Thyroid gland (tissue), 4 donors: ENCODE measurements at places on chromosomes 4 and X.
A peak's percentile ranks its signal among the peaks of the same experiment; 100 is the strongest.

- DNase-seq, result no peak
- H3K36me3 ChIP-seq, result no peaks in the 10 kb centered on the region
- no peaks in the 10 kb centered on the region for H3K4me1 ChIP-seq
- no peak overlapping the region for H3K4me3 ChIP-seq
- H3K27ac ChIP-seq, result no peak overlapping the region
- no peaks in the 10 kb centered on the region for H3K27me3 ChIP-seq
These were observed 115.0 kb upstream of the TLL1 start for GRCh38 chr4:165758086-165758485.

- no peak overlapping the region for H3K4me3 ChIP-seq
- no peak overlapping the region for H3K27ac ChIP-seq
- no peaks in the 10 kb centered on the region for H3K27me3 ChIP-seq
- DNase-seq, result no peak
These were observed 93.3 kb downstream of the NAA11 start for GRCh38 chr4:79232540-79232939.

GRCh38 chrX:153802513-153803045 is 8.1 kb downstream of the SSR4 start:
- no peaks in the 10 kb centered on the region for H3K27me3 ChIP-seq
- H3K4me1 ChIP-seq, result no peaks in the 10 kb centered on the region
- H3K4me3 ChIP-seq, result no peak overlapping the region

GRCh38 chr4:135123632-135124031 is 922.0 kb upstream of the PABPC4L start:
- no peak overlapping the region for H3K4me3 ChIP-seq
- no peaks in the 10 kb centered on the region for H3K36me3 ChIP-seq
- no peaks in the 10 kb centered on the region for H3K27me3 ChIP-seq
- H3K4me1 ChIP-seq, result no peaks in the 10 kb centered on the region

DNA sequence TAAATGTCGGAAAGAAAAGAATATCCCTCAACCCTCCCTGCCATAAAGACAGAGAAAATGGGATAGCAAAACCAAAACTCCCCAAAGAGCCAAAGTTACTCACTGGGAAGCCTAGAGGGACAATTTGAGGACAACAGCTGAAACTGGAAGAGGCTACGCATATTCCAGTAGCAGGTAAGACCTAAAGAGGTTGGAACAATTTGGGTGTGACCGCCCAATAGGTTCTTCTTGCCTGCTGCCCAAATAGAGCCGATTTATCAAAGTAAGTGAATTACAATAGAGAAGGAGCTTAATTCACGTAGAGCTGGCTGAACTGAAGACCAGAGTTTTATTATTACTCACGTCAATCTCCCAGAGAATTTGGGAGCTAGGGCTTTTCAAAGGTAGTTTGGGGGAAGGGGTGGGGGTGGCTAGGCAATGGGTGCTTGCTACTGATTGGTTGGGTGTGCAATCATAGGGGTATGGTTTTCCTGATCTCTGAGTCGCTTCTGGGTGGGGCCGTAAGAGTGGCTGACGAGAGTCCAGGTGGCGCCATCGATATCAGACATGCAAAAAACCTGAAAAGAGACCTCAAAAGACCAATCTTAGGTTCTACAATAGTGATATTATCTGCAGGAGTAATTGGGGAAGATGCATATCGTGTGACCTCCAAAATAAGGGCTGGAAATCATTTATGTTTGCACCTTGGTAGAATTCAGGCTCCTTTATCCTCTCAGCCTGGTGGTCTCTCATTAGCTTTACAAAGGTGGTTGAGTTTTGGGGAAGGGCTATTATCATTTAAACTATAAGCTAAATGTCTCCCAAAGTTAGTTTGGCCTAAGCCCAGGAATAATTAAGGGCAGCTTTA is 39.0 kb upstream of the SLC7A3 start:
- H3K4me1 ChIP-seq, result no peaks in the 10 kb centered on the region
- no peak for DNase-seq
- no peaks in the 10 kb centered on the region for H3K36me3 ChIP-seq
- no peaks in the 10 kb centered on the region for H3K27me3 ChIP-seq
- H3K4me3 ChIP-seq, result no peak overlapping the region
- no peak overlapping the region for H3K27ac ChIP-seq

- no peaks in the 10 kb centered on the region for H3K4me1 ChIP-seq
- no peaks in the 10 kb centered on the region for H3K27me3 ChIP-seq
- no peaks in the 10 kb centered on the region for H3K36me3 ChIP-seq
These were observed 9.6 kb upstream of the TMSB4X start for GRCh38 chrX:12965131-12965940.

- no peaks in the 10 kb centered on the region for H3K4me1 ChIP-seq
- no peaks in the 10 kb centered on the region for H3K27me3 ChIP-seq
- no peak for DNase-seq
- H3K27ac ChIP-seq, result no peak overlapping the region
- no peak overlapping the region for H3K4me3 ChIP-seq
These were observed 77.0 kb downstream of the LRP2BP start for GRCh38 chr4:185318679-185319078.

GRCh38 chrX:115533485-115533884 is 27.5 kb upstream of the PLS3 start:
- no peaks in the 10 kb centered on the region for H3K4me1 ChIP-seq
- no peak overlapping the region for H3K4me3 ChIP-seq
- no peaks in the 10 kb centered on the region for H3K27me3 ChIP-seq
- H3K27ac ChIP-seq, result peak overlapping the region; percentile 9
- H3K36me3 ChIP-seq, result no peaks in the 10 kb centered on the region

GRCh38 chrX:107154787-107155620 is 36.4 kb upstream of the RBM41 start:
- no peak overlapping the region for H3K4me3 ChIP-seq
- H3K4me1 ChIP-seq, result no peaks in the 10 kb centered on the region
- H3K27me3 ChIP-seq, result no peaks in the 10 kb centered on the region

DNA sequence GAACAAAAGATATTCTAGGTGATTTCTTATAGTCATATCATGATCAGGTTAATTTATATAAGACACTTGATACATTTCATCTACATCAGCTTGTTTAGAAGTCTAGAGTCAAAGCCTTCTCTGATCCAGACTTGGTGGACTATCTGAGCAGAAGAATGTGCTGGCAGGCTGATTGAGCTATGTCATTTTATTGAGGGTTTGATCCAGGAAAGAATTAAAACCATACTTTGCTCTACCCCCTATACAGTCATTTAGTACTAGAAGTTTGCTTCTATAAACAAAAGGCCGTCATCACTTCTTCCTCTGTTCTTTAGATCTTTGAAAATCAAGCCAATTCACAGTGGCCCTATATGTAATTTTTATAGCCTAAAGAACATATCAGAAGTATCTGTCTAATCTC is 173.1 kb upstream of the PITX2 start:
- no peaks in the 10 kb centered on the region for H3K27me3 ChIP-seq
- H3K4me3 ChIP-seq, result no peak overlapping the region
- DNase-seq, result no peak
- no peaks in the 10 kb centered on the region for H3K4me1 ChIP-seq
- no peaks in the 10 kb centered on the region for H3K36me3 ChIP-seq
- H3K27ac ChIP-seq, result no peak overlapping the region

DNA sequence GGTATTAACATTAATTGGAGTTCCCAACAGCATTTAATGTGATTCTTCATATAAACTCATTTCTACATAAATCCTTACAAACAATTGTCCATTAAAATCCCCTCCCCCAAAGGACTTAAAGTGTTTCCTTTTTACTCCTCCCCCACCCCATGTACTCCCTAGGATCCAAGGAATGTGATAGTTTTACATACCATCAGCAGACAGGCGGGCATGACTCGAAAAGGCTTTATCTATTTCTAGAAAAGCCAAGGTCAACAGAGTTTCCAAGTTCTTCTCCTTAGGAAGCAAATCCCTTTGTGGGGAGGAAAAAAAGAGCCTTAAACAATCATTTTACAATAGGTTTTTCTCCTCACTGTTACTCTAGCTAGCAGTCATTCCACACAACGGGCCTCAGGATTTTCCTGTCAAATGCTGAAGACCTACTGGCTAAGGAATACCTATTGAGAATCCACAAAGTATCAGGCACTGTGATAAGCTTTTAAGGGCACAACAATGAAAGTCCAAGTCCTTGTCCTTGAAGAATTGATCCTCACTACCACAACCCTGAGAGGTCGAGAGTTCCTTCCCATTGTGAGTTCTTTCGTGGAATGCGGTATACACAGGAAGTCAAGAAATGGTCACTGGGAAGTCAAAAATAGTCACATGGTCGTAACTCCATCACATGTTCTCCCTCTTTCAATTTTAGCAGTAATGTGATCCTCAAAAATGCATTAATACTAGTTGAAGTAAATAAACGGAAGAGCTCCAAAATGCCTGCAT is 7.2 kb downstream of the PPM1K start:
- no peak overlapping the region for H3K4me3 ChIP-seq
- no peak for DNase-seq
- no peak overlapping the region for H3K27ac ChIP-seq
- H3K4me1 ChIP-seq, result peaks cover 4% of the 10 kb centered on the region
- H3K27me3 ChIP-seq, result no peaks in the 10 kb centered on the region

- no peaks in the 10 kb centered on the region for H3K36me3 ChIP-seq
- H3K4me3 ChIP-seq, result no peak overlapping the region
- no peaks in the 10 kb centered on the region for H3K4me1 ChIP-seq
- DNase-seq, result no peak
- H3K27me3 ChIP-seq, result no peaks in the 10 kb centered on the region
These were observed 32.2 kb upstream of the PDLIM5 start for GRCh38 chr4:94419549-94419948.

DNA sequence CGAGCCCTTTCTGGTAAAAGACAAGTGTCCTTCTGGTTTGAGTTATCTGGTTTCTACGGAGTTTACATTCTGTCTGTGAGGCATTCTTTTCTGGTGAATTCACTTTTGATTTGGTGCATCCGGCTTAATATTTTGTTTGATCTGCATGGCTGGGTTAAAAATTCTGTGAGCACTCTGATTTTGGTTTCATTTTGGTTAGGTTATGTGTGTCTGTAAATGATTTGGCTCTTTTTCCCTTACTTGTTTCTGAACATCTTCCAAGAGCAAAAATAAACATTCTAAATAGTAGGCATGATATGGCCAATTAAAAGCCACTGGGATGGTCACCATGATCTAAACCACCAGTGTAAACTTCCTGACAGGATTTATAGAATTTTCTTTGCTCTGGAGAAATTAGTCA is 85.7 kb upstream of the PTPN13 start:
- peak overlapping the region; percentile 64 for H3K27ac ChIP-seq
- peaks cover 11% of the 10 kb centered on the region for H3K4me1 ChIP-seq
- no peaks in the 10 kb centered on the region for H3K27me3 ChIP-seq
- no peak overlapping the region for H3K4me3 ChIP-seq
- H3K36me3 ChIP-seq, result no peaks in the 10 kb centered on the region

GRCh38 chrX:132173647-132174046 is 45.6 kb downstream of the RAP2C start:
- H3K4me3 ChIP-seq, result no peak overlapping the region
- no peaks in the 10 kb centered on the region for H3K27me3 ChIP-seq
- H3K4me1 ChIP-seq, result no peaks in the 10 kb centered on the region
- no peak for DNase-seq
- no peaks in the 10 kb centered on the region for H3K36me3 ChIP-seq

- no peaks in the 10 kb centered on the region for H3K27me3 ChIP-seq
- peaks cover 5% of the 10 kb centered on the region for H3K4me1 ChIP-seq
- no peak overlapping the region for H3K4me3 ChIP-seq
- DNase-seq, result no peak
- H3K36me3 ChIP-seq, result no peaks in the 10 kb centered on the region
These were observed 157.0 kb downstream of the FRAS1 start for GRCh38 chr4:78214078-78214477.

DNA sequence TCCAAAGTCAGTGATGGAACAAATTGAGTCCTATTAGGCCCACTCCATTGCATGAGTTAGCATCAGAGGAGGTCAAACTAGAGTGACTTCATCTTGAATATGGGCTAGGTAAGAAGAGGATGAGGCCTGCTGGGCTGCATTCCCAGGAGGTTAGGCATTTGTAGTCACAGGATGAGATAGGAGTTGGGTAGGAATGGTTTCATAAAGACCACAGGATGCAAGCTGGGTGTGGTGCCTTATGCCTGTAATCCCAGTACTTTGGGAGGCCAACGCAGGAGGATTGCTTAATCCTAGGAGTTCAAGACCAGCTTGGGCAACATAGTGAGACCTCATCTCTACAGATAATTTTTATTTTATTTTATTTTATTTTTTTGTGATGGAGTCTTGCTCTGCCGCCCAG is 26.8 kb downstream of the PDGFRA start:
- no peak for DNase-seq
- H3K27me3 ChIP-seq, result no peaks in the 10 kb centered on the region
- H3K36me3 ChIP-seq, result no peaks in the 10 kb centered on the region

GRCh38 chr4:22014222-22014741 is 65.7 kb upstream of the KCNIP4 start:
- H3K4me3 ChIP-seq, result no peak overlapping the region
- no peaks in the 10 kb centered on the region for H3K36me3 ChIP-seq
- no peak for DNase-seq

DNA sequence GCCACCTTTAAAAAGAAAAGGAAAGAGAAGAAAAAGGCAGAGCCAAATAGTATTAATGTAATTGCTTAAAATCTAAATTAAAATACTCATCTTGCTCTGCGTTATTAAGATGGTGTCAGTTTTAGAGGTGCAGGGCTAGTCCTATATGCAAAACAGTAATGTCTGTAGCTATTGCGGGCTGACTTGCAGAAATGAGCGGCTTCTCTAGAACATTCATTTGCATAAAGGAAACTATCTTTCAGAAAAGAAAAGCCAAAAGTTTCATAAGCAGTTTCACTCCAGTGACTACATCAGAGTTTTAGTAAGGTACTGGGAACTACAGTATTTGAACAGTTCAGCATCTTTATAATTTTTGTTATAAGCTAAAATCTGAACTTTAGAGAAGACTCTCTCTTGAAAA is 6.0 kb downstream of the SMAD1 start:
- H3K4me1 ChIP-seq, result peaks cover 11% of the 10 kb centered on the region
- H3K27ac ChIP-seq, result no peak overlapping the region
- H3K36me3 ChIP-seq, result no peaks in the 10 kb centered on the region
- no peaks in the 10 kb centered on the region for H3K27me3 ChIP-seq
- no peak overlapping the region for H3K4me3 ChIP-seq
- no peak for DNase-seq

DNA sequence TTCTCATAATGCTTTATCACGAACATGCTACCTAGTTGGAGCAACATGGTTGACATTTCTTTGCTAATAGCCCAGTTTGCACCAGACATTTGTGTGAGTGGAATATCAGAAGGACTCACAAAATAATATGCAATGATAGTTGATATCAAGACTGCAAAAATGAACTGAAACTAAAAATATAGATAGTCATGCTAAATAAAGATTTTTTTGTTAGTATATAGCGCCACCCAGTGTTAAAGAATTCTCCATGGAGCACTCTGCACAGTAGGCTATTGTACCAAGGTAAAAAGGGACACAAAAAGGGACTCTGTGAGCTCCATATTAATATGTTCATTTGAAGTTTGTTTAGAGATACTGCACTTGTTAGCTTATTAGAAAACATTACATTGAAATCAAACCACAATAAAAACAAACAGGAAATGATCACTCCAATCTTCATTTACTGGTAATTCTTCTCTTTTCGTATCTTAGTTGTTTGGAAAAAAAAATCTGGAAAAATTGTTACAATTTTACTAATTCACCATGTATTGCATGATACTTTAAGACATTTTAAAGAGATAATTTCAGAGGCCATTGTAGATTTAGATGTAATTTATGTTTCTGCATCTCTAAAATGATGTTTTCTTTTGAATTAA is 1509.6 kb downstream of the ADGRL3 start:
- H3K36me3 ChIP-seq, result no peaks in the 10 kb centered on the region
- DNase-seq, result no peak
- no peaks in the 10 kb centered on the region for H3K27me3 ChIP-seq
